SHP77 treated with DMSO at 0.1 percent for 48 hours (cell line): ENCODE measurements at places on chromosomes 5 and 9.

- DNase-seq, result no peak
These were observed 42.3 kb upstream of the NOTCH1 start for GRCh38 chr9:136587944-136588662.

DNA sequence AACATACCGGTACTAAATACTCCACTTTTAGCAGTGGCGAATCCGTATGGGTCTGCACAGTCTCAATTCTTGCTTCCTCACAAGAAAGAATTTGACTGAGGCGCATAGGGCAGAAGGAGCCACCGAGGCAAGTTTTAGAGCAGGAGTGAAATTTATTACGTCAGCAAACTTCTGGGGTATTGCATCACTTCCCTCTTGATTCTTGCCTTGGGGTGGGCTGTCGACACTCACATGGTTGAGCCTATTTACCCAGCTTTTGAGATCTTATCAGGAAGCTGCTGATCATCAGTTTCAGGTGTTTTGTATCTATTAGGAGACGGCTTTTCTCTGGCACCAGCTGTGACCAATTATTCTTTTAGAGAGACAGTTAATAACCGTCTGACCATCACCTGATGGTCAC lies 111.5 kb upstream of the CCNH start:
- no peak for DNase-seq

DNA sequence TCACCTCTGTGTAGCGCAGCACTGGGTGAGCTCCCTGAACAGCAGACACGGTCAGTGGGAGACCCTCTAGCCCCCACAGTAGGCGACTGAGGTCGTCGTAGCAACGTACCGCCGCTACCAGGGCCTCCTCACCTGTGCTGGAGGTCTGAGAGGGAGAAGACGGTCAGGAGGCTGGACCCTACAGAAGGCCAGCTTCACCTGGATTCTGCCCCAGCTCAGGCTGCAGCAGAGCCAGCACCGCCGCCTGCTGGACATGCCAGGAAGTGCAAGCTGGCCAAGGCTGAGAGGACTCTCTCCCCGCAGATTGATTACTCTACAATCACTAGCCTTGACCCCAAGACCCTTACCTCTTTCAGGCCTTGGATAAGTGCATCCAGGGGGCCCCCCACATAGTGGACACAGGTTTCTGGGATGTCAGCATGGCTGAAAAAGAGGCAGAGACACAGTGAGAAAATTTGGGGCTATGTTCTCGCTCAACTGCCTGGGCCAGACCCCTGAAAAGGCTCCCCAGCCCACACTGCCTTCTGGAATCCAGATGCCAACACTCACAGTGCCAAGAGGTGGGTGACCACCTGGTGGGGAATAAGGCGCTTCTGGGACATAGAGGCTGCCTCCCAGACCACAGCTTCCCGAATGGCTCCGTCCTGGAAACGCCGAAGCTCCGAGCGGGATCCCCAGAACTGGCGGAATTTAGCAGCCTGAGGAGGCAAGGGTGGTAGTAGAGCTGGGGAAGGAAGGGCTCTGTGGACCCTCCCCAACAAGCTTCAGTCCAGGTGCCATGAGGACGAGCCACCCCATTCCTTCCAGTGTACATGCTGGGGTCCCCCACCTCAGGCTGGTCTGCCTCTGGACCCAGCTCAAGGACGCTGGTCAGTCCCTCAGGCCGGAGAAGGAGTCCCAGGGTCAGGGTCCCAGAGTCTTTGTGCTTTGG lies 6.9 kb downstream of the NOL6 start:
- DNase-seq, result no peak

DNA sequence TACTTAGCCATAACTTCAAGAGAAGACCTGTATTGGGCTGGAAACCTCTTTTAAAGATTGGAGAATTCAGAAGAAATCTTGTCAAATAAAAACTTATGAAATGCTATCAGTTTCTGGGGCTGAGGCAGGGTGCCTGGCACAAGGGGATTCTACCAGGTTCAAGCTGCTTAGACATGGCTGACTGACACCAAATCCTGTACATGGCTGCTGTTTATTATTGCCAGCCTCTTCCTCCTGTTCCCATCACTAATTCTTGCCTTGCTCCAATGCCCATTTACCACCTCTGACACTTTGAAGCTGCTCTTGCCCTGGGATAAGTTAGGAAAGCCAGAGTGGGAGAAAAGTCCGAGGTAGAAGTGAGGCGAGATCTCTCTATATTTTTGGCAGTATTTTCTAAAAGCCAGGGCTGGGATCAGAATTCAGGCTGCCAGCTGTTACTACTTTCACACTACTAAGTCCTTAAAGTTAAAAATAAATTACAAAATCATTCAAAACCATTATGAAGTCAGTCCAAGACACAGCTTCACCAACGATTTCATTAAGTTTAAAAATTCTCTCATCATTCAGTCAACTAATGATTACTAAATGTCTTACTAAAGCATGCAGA lies 66.3 kb upstream of the TNFAIP8 start:
- DNase-seq, result no peak

- no peak for DNase-seq
These were observed 107.3 kb downstream of the SNCAIP start for GRCh38 chr5:122419142-122419894.

DNA sequence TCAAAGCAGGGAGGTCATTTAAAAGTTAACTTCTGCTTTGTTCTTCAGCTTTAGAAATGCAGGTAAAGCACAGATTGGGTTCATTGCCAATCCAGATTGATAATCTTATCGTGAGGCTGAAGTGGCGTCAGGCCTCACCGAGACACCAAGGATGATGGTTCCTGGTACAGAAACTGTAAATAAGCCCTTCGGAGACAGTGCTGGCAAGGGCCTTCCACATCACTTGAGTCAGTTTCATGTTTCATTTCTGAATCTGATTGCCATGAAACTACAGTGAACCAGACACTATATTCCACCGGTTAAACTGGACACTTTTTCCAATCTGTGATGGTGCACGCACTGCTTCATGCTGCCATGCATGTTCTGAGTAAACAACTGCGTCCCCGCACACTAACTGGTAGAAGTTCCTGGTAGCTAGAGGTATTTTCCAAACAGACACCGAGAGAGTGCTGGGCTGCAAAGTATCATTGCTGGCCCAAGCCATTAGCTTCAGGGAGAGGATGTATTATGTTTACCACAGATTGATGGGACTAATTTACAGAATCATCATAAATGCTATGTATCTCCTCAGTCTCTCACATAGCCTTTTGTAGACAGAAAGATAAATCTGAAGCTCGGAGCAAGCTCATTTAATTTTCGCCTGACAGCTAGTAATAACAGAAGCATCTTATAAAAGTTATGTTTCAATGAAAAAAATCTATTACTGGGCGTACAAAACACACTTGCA lies 336.1 kb downstream of the GLIS3 start:
- peak; percentile 0 for DNase-seq
